NCI-H524 treated with DMSO at 0.1 percent for 48 hours (cell line): ENCODE measurements at places on chromosomes 12 and 14.

- no peak for DNase-seq
Measured at GRCh38 chr12:13144266-13144828, 40.9 kb upstream of the GSG1 start.

GRCh38 chr12:16606991-16607390 is 1.0 kb upstream of the LMO3 start:
- DNase-seq: no peak

GRCh38 chr14:42893183-42893582 is 1286.5 kb downstream of the LRFN5 start:
- no peak for DNase-seq

DNA sequence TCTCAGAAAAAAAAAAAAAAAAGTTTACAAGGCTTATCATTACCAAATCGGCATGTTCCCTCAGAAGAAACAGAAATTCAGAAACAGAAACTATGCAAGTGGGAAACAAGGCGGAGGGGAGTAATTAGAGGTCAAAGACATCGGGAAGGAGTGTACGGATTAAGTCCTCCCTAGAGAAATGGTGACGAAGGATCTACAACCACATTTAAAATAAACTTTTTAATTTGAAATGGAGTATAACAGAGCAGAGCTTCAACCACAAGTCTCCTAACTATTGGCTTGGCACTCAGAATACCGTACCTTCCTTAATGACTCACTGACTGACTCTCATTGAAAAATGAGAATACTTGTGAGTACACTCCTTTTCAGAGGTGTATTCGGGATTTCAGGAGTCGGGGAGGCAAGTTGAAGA is 908 bp downstream of the ENTPD5 start:
- no peak for DNase-seq

- no peak for DNase-seq
Measured at GRCh38 chr12:20210621-20211215, 157.6 kb upstream of the PDE3A start.

DNA sequence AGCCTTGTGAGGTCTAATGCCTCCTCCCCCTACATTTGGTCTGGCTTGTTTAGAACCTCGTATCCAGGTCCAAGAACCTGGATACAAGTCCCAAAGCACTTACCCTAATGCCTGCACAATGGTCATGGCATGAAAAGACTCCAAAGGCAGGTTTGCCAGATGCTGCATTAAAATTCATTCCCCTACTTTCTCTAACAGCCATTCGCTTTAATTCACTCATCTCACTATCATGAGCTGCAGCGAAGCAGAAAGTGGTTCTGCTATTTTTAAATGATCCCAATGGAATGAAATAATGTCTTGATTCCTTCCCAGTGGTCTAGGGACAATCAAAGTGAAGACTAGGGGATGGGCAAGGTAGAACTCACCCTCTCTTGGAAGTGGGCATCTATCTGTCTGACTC is 72.5 kb upstream of the MAX start:
- no peak for DNase-seq
